ENCODE measurements at places on chromosomes 1 and 21. TPM values are rescaled to one million over a fixed set of nuclear protein-coding genes. Genes with fewer than 3 reads are reported as not detected.

Gene FCGR2B
- not detected for total RNA-seq

Gene ADAMTS5
- 0.05 TPM for total RNA-seq

Gene CD1E
- not detected for total RNA-seq

Gene KLF17
- not detected for total RNA-seq

Gene HES2
- total RNA-seq, result 31.5 TPM

Gene CD5L
- not detected for total RNA-seq

Gene PLEKHG5
- 26.6 TPM for total RNA-seq

Gene CD46
- total RNA-seq, result 168 TPM

Gene NPL
- total RNA-seq, result 1.1 TPM

Gene NFASC
- total RNA-seq, result not detected

All from mammary microvascular endothelial cell (primary cell).